ENCODE measurements at places on chromosomes 2 and 18. TPM values are rescaled to one million over a fixed set of nuclear protein-coding genes. Genes with fewer than 3 reads are reported as not detected.

DNA sequence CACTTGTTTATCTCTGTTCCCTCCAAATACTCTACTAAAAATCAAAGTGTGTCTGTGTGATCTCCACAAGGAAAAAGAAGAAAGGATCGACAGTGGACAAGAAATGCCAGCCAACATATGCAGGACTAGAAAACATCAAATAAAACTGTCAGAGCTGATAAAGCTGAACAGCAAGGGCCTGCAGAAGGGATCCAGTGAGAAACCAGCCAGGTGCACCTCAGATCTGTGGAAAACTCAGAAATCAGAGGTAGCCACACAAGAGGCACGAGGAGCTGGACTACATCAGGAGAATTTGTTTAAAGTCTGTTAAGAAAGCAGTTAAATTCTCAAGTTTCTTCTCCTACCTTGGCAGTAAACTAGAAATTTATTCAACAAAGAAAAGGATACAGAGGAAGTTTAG is 135.2 kb downstream of the SUCLG1 start:
- DNase-seq, result no peak

DNA sequence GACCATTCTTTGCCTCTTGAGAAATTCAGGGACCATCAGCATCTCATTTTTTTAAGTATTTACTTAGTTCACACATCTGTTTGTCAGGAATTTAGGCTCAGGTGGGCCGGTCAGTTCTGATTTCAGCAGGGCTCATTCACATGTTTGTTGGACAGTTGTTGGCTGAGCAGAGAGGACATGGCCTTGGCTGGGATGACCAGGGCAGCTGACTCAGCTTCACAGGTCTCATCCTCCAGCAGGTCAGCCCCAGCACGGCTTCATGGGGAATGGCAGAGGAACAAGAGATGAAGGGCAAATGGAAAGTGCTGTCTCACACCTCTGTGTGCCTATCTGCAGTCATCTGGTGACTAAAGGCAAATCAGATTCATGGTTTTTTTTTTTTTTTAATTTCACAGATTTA is 136.1 kb upstream of the TMEM200C start:
- no peak for DNase-seq

GRCh38 chr2:226155093-226155875 is 644.3 kb downstream of the IRS1 start:
- no peak for DNase-seq

GRCh38 chr2:100786297-100786658 is 33.7 kb upstream of the NPAS2 start:
- DNase-seq, result no peak

- DNase-seq, result no peak
Measured at GRCh38 chr18:22203536-22204213, 34.3 kb downstream of the GATA6 start.

GRCh38 chr18:37987901-37988300 is 422.3 kb upstream of the CELF4 start:
- no peak for DNase-seq

CTIF gene
- total RNA-seq, result 1.5 TPM

Data from activated CD4-positive, alpha-beta T cell treated with anti-CD3 and anti-CD28 coated beads, Interleukin-2, amount 10 ng/mL, durations not matched to agents 7 days and 5 days (primary cell).